ENCODE measurements at places on chromosomes 11 and 22.

DNA sequence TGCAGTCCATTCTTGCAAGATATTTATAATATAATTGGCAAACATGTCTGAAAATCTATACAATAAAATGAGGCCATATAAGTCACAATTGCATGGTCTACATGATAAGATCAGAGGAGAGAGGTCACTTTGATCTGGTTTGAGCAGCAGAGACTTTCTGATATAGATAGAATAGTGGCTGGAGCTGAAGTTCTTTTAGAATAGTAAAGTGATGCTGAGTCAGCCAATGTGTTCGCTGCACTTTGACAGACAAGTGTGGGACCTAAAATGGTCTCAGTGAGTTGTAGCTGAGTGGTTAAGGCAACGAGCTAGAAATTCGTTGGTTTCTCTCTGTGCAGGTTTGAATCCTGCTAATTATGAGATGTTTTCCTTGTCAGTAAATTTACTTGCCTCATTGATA, 257.0 kb upstream of the C11orf87 start:
- DNase-seq = no peak

DNA sequence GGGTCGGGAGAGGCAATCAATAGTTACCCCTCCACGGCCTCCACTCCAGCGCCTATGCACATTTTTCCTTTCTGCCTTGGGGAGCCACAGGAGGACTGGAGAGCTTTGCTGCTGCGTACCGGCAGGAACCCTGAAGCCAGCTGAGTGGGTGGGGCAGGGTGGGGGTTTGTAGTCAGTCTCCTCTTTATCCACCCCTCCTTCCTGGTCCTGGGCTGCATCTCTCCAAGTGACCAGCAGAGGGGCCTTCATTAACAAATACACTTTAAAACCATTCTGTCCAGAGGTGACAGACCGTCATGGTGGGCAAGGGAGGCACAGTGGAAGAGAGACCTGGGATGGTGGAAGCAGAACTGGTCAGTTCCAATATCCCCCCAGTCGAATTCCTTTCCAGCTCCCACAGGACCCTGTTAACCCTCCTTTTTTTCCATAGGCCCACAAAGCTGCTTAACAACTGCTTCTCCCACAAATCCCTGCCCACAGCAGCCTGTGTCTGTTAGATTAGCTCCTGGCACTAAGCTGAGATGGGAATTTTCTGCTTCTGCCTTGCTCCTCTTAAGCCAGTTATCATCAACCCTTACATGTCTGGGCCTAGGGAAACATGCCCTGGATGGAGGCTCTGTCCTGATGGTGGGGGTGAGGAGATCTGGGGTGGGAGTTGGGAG, 3.9 kb upstream of the ABCG4 start:
- peak; percentile 64 for DNase-seq

DNA sequence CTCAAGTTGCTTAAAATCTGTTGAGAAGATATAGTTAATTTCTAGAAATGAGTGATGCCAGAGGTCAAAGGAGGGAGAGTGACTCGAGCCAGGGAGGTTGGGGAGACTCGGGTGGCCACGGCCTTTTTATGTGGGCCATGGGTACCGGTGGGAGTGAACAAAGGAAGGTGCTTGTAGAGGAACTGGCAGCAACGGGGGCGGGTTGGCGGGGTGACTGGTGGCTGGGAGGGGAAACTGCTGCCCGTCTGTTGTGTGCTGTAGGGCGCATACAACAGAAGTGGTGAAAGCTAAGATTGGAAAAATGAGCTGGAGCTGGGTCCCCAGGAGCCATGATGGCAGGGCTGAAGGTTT, 5.4 kb downstream of the DAGLA start:
- no peak for DNase-seq

- no peak for DNase-seq
Observed at GRCh38 chr11:115146425-115146824, 357.8 kb downstream of the CADM1 start.

DNA sequence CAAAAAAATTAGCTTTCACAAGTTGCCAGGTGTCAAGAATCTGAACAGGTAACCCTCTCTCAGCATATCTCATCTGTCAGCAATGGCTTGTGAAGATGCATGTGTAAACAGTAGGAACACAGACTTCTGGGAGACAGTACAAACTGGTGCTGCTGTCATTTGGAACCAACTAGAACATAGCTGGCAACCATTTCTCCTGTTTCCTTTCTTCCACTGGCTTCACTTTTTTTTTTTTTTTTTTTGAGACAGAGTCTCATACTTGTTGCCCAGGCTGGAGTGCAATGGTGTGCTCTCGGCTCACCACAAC, 2.1 kb upstream of the PIK3C2A start:
- no peak for DNase-seq

- peak; percentile 89 for DNase-seq
Observed at GRCh38 chr22:41197038-41197972, 7.8 kb upstream of the L3MBTL2 start.

DNA sequence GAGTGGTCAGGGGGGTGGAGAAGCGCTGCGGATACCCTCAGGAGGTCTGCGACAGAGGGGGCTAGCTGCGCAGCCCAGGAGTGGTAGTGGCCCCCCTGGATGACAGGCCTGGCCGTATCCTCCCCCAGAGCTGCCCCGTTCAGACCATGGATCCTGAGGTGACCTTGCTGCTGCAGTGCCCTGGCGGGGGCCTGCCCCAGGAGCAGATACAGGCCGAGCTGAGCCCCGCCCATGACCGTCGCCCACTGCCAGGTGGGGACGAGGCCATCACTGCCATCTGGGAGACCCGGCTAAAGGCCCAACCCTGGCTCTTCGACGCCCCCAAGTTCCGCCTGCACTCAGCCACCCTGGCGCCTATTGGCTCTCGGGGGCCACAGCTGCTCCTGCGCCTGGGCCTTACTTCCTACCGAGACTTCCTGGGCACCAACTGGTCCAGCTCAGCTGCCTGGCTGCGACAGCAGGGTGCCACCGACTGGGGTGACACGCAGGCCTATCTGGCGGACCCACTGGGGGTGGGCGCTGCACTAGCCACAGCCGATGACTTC, 505 bp downstream of the NUDT22 start:
- no peak for DNase-seq

DNA sequence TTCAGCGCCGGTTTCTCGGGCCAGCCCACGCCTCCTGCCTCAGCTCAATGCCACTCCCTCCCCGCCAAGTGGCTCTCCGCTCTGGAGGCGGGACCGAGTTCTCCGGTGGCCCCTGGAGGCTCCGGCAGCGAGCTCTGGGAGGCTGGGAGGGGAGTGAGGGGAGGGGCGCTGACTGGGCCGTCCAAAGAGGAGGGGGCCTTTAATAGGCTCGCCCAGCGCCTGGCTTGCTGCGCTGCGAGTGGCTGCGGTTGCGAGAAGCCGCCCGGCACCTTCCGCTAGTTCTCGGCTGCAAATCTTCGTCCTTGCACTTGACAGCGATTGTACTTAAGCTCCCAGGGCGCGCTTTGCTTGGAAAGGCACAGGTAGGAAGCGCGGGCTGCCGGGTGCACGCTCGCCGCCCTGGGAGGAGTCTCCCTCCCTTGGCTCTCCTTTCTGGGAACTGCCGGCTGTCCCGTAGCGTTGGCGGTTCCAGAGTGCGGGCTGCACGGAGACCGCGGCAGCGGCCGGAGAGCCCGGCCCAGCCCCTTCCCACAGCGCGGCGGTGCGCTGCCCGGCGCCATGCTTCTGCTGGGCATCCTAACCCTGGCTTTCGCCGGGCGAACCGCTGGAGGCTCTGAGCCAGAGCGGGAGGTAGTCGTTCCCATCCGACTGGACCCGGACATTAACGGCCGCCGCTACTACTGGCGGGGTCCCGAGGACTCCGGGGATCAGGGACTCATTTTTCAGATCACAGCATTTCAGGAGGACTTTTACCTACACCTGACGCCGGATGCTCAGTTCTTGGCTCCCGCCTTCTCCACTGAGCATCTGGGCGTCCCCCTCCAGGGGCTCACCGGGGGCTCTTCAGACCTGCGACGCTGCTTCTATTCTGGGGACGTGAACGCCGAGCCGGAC, at the start of gene ADAMTS15:
Gene ADAMTS15 (plus strand): TSS at position 230 of the 894 bp plus-strand sequence. CDS start 329 bp downstream, at position 559.
- peak; percentile 90 for DNase-seq

DNA sequence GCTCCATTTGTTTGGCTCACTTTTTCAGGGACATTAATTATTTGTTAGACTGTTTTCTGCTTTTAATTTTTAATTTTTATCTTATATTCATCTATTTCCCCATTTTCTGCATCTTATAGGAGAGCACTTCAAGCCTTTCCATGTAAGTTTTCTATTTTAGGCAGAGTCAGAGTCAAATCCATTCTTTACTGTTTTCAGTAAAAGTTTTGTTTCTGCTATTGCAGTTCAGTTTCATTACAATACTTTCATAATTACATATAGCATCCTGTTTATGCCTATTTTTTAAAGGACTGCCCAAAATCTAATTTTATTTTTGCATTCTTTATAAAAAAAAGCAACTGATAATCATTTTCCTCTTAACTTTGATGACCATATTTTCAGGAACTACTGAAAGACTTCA, 3.8 kb upstream of the OR10A5 start:
- DNase-seq = no peak

DNA sequence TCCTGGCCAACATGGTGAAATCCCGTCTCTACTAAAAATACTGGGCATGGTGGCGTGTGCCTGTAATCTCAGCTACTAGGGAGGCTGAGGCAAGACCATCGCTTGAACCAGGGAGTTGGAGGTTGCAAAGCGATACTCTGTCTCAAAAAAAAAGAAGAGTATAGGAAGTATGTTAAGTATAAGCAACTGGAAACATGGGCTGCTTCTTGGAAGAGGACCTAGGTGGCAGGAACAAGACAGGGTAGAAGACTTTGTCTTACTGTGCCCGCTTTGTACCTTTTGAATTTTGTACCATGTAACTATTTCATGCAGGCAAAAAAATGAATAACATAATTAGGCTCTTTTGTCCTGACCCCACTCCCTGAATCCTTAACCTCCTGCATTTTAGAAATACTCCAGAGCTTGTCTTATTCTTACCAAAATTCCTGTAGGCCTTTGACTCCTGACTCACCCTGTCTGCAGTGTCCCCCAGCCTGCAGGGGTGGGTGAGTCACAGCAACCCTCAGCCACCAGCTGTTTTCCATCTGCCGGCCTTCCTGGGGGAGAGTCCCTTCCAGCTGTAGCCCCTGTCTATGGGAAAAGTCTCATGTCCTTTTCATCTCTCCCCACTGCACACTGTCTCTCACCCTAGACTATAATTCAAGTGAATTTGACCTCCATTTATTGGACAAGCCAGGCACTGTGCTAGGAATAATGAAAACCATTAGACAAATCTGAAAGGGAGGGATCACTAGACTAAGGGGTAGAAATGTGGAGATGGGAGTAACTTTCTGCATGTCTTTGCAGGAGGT, 41.8 kb downstream of the TXN2 start:
- no peak for DNase-seq

DNA sequence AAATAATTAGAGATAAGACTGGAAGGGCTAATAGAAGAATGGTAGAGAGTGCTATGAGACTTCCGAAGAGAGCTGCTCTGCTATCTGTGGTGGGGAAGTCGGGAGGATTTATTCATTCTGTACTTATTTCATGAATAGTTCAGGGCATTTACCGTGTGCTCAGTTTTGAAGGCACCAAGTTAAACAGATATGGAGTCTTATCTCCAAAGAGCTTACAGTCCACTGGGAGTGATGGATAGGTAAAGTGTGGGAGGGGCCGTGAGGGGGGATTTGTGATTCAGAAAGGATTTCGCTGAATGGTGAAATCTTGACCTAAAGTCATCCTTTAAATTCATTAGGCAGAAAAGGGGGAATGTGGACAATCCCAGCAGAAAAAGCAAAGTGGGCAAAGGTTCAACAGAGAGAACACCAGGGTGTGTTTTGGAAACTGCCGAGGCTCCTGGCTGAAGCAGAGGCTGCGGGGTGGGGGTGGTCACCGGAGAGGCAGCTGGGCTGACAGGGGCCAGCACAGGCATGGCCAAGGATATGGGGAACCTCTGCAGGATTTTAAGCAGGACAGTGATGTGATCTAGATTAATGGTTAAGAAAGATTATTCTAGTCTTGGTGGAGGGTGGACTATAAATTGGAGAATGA, 91.2 kb downstream of the UBASH3B start:
- DNase-seq = no peak

- DNase-seq = peak; percentile 69
Observed at GRCh38 chr11:36376009-36376887, 80.2 kb downstream of the PRR5L start.

DNA sequence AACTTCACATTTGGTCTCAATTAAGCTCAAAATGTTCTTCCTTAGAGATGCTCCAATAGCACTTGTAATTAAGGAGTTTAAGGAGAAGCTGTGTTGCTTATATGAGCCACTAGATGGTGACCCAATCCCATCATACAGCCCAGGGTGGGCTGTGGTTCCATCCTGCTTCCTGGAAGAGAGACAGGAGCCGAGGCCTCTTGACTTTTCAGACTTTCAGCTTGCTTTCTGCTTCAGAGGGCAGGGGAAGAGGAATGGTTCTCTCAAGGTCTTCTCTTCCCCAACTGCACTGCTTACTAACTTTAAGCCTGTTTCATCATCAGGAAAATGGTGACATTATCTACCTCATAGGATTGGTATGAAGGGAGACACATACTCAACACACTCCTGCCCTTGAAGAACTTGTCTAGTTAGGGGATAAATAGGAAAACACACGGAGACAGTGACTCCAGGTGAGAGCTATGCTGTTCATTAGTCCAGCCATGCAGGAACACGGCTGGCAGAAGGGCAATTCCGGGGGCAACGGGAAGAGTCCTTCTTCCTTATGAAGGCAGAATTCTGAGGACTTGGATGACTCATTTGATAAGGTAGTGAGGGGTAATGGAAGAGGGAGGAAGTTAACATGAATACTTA, 20.1 kb downstream of the TMEM218 start:
- peak; percentile 80 for DNase-seq

GRCh38 chr11:126736682-126737572, 263.6 kb downstream of the KIRREL3 start:
- no peak for DNase-seq

GRCh38 chr11:41579546-41579945, 120.1 kb upstream of the LRRC4C start:
- DNase-seq = no peak

- no peak for DNase-seq
Observed at GRCh38 chr11:61325649-61326414, 7.1 kb downstream of the DDB1 start.

GRCh38 chr22:27632451-27633295, 168.9 kb downstream of the MN1 start:
- no peak for DNase-seq

- DNase-seq = peak; percentile 21
Observed at GRCh38 chr11:68966894-68967780, 13.6 kb downstream of the MRGPRD start.

- no peak for DNase-seq
Observed at GRCh38 chr11:13091373-13091772, 82.3 kb downstream of the RASSF10 start.

GRCh38 chr22:47850644-47851151, 1088.2 kb downstream of the TBC1D22A start:
- peak; percentile 64 for DNase-seq

DNA sequence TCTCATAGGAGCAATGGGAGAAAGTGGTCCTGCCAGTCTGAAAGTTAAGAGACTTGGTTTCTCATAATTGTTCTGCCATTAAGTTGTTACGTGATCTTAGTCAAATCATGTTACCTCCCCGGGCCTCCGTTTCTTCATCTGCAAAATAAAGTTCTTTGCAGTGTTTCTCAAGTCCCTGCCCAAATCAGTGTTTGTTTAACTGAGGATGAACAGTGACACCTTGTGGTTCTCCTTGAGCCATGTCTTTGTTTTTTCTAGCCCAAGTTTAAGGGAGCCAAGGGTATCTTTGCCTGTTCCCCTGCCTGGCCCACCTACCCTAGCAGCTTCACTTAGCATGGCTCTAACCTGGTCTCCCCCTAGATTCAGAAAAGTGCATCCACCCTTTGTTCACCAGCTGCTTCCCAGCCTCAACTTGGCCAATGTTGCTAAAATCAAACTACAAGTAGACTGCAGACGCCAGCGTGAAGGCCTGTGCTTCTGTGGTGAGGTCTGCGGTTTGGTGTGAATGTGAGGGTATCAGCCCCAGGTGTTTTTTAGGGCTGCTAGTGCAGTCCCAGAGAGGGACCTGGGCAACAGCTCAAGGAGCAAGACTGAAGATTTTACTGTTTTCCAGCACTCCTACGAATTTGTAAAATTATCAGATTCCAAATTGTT, 35.5 kb downstream of the FZD4 start:
- no peak for DNase-seq

Measured in right forelimb (tissue), 1 donor.